GM03348 (cell line): ENCODE measurements at places on chromosomes 12 and 14.
A peak's percentile ranks its signal among the peaks of the same experiment; 100 is the strongest.

GRCh38 chr12:66500841-66501240 is 178.0 kb downstream of the GRIP1 start:
- DNase-seq = no peak

DNA sequence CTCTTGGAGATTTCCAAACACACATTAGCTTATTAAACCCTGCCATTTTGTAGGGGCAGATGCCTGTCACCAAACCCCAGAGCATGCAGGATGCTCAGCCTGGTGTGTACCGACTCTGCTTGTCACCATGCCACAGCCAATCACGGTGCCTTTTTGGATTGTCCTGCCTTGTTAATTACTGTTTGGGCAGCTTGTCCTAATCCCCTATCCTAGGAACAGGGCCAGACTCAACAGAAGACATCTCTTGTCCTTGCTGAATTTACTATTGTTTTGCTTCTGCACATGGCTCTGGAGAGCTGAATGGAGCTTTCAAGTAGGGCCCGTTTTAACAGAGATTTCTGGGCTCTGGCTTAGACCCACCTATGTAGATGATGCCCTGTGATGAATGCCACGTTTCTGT is 388.5 kb downstream of the AACS start:
- DNase-seq = no peak

GRCh38 chr12:57087010-57087690 is 1.8 kb upstream of the NAB2 start:
- peak; percentile 91 for DNase-seq

- no peak for DNase-seq
These were observed 56.2 kb downstream of the LRFN5 start for GRCh38 chr14:41662780-41663472.

GRCh38 chr14:99484106-99484505 is 2.9 kb downstream of the CCNK start:
- no peak for DNase-seq

DNA sequence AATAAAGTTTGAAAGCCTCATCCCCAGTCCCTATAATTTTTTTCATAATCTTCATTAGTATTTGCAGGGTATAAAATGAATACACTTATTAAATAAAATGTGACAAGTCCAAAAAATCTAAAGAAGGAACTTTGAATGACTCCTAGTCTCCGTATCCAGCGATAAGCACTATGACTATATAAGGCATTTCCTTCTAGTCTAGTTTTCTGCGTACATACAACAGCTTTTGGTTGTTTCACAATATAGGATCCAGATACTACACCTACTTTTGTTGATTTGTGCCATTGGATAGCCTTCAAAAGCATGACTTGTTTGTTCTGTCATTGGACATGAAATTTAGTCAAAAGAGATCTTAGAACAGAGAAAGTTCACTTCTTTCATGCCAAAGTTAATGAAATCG is 133.3 kb upstream of the PWP1 start:
- DNase-seq = no peak

GRCh38 chr12:87254381-87255030 is 774.7 kb downstream of the C12orf50 start:
- DNase-seq = no peak

- peak; percentile 67 for DNase-seq
These were observed 46.0 kb downstream of the SH2B3 start for GRCh38 chr12:111451649-111452129.

GRCh38 chr12:104596898-104597843 is 140.4 kb downstream of the CHST11 start:
- no peak for DNase-seq

GRCh38 chr12:80977346-80977745 is 39.6 kb upstream of the LIN7A start:
- DNase-seq = no peak

DNA sequence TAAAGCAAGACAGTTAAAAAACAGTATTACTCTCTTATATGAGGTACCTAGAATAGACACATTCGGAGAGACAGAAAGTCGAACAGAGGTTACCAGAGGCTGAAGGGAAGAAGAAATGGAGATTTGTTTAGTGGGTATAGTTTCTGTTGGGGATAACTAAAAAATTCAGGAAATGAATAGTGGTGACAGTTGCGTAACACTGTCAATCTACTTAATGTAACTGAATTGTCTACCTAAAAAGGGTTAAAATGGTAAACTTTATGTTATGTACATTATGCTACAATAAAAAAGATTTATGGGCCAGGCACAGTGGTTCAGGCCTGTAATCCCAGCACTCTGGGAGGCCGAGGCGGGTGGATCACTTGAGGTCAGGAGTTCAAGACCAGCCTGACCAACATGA is 30.6 kb upstream of the SLC6A13 start:
- no peak for DNase-seq

GRCh38 chr14:100988956-100989355 is 85.4 kb upstream of the RTL1 start:
- DNase-seq = no peak

- DNase-seq = no peak
These were observed 6.4 kb upstream of the CCDC175 start for GRCh38 chr14:59582845-59583509.

GRCh38 chr12:119012179-119012578 is 30.8 kb downstream of the SRRM4 start:
- no peak for DNase-seq

GRCh38 chr12:132690112-132690511 is 2.7 kb downstream of the PXMP2 start:
- DNase-seq = no peak

- DNase-seq = no peak
These were observed 3.1 kb downstream of the SH2B3 start for GRCh38 chr12:111408686-111409402.

DNA sequence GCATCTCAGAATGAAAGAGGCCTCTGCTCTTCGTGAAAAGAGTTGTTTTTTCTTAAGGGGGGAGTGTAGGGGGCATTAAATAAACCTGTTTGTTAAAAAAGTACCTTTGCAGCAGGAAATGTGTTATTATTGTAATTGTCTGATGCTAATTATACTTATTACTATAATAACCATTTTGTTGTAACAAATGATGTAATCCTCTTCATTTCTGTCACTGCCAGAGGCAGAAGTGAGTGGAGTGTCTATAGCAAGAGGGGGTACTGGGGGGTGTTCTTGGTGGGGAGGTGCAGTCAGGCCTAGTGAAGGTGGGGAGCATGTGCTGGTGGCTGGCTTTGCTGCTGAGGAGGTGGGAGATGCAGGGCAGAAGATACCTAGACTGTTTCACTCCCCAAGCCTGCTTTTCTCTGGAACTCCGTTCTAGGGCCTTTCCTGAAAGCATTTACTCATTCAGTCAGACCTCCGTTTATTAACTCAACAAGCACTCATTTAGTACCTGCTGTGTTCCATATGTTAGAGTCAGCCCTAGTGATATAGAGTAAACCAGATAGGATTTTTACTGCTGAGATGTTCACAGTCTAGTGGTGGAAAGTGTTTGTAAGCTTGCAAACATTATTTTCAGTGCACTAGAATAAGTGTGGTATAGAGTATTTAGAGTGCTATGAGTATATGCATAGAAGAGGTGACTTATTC is 77.5 kb upstream of the CISTR start:
- DNase-seq = no peak

DNA sequence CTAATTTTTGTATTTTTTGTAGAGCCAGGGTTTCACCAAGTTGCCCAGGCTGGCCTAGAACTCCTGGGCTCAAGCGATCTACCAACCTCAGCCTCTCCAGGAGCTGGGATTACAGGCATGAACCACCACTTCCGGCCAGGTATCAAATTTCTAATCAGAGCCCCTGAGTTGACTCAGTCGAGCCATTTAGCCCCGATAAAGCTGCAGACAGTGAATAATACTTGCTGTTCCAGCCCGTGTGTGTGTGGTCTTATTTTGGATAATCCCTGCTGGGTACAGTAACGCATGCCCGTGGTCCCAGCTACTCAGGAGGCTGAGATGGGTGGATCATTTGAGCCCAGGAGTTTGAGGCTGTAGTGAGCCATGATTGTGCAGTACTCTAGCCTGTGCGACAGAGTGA is 57.0 kb downstream of the TEAD4 start:
- no peak for DNase-seq

DNA sequence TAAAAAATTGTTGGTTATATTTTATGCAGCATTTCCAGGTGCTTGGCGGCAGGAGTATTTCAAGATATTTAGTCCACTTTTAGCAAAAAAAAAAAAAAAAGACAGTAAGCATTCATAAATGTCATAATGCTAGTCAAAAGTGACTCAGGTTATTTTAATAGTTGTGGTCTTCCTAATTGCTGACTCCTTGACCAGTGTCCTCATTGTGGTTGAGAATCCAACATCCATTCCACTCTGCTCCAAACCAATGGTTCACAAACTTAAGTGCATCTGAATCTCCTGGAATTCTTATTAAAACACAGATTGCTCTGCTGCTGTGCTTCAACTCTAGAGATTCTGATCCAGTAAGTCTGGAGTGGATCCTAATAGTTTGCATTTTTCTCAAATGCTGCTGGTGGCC is 71.4 kb downstream of the AKAP6 start:
- peak; percentile 46 for DNase-seq

DNA sequence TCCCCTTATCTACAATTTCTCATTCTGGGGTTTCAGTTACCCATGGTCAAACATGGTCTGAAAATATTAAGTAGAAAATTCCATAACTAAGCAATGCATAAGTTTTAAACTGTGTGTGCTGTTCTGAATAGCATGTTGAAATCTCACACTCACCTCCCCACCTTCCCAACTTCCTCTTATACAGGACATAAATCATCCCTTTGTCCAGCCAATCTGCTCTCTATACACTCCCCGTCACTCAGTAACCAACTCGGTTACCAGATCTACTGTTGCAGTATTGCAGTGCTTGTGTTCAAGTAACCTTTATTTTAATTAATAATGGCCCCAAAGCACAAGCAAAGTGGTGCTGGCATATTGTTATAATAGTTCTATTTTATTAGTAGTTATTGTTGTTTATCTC is 420.5 kb downstream of the GXYLT1 start:
- no peak for DNase-seq

DNA sequence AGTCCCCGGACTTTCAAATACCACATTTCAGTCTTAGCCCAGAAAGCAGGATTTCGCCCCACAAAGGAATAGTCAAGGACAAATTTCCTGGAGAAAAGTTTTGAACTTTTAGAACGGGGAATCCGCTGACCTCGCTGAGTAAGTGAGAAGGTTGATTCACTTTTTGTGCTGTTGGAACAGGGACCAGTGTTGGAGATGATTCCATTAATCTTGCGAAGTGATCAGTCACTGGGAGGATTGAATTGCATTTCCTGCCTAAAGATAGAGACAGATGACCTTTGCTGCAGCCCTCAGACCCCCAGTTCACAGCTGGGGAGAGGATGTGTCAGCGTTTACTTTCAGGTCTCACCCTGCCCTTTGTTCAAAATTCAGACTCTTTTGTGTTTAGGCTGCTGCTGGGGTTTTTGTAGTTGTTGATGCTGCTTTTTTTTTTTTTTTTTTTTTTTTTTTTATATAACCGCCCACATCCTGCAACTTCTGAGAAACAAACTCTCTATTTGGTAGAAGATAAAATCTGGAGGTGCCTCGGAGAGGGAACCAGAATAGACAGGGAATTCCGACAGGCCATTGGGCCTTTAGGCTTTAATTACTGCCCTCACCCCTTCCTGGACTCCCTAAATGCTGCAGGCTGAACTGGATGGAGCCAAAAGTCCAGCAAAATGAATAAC is 9.8 kb upstream of the KDM2B start:
- peak; percentile 36 for DNase-seq

DNA sequence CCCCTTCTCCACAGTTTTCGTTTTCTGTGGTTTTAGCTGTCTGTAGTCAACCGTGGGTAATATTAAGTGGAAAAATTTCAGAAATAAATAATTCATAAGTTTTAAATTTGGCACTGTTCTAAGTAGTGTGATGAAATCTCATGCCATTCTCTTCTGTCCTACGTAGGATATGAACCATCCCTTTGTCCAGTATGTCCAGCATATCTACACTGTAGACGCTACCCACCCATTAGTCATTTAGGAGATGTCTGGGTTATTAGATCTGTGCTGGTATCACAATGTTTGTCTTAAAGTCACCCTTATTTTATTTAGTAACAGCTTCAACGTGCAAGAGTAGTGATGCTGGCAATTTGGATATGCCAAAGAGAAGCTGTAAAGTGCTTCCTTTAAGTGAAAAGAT is 44.7 kb downstream of the ATF7IP start:
- DNase-seq = no peak

DNA sequence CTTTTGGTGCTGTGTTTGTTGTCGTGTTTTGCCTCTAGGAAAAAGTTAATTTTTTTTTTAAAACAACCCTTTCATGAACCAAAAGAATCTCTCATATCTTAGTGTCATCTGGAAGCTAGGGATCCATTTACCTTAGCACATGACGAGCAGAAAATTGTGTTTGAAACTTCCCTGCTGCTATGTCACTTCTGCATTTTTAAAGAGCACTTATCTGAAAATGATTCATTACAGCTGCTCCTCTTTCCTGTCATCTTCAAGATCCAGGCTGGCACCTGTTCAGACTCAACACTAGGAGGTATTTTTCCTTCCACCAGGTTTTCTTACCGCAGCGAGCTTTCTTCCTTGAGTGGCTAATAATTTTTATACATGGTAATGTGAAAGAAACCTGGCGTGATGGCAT is 67.0 kb downstream of the EML1 start:
- DNase-seq = no peak

DNA sequence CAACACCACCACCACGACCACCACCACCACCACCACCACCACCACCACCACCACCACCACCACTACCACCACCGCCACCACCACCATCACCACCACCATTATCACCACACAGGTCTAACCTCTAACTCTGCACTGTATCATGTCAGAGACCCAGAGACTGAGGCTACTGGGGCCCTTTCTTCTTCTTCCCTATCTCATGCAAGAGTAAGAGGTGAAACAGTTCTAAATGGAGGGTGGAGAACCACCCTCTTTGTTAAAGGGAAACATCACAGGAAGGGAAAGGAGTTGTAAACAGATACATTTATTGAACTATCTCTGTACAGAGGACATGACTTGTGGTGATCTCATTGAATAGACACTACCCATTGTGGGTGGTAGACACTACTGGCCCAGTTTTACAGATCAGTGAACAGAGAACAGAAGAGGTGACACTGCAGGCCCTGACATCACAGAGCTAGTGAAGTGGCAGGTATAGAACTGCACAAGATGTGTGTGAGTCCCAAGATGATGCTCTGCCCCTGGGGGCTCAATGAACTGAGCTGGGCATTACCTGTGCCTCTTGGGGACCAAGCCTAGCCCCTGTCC is 91.6 kb downstream of the FOXN3 start:
- no peak for DNase-seq

DNA sequence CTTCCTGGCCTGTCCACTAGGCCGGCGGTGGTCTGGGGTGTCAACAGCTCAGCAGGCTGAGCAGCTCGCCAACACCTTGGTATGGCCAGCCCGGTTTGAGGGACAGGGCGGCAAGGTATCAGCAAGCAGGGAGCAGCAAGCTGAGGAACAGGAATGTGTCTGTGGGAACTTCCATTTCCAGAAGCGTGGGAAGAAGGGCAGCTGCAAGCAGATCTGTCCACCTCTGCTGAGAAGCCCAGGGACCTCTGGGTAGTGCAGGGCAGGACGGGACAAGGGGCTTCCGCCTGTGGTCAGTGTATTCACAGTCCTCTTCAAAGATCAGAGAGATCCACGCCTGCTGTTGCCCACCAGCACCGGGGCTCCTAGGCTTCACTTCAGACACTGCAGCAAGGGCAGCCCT is 36.0 kb downstream of the ACTN1 start:
- DNase-seq = no peak

GRCh38 chr12:110639336-110640141 is 25.6 kb downstream of the TCTN1 start:
- DNase-seq = peak; percentile 48

GRCh38 chr12:117674313-117674712 is 294.5 kb downstream of the KSR2 start:
- DNase-seq = no peak
